Muscle of leg (tissue), 16 donors: ENCODE measurements at places on chromosomes 13 and 19. TPM values are rescaled to one million over a fixed set of nuclear protein-coding genes. Genes with fewer than 3 reads are reported as not detected.
A peak's percentile ranks its signal among the peaks of the same experiment; 100 is the strongest.

- DNase-seq = no peak
Observed at GRCh38 chr19:18293642-18294466, 12.4 kb upstream of the JUND start.

DNA sequence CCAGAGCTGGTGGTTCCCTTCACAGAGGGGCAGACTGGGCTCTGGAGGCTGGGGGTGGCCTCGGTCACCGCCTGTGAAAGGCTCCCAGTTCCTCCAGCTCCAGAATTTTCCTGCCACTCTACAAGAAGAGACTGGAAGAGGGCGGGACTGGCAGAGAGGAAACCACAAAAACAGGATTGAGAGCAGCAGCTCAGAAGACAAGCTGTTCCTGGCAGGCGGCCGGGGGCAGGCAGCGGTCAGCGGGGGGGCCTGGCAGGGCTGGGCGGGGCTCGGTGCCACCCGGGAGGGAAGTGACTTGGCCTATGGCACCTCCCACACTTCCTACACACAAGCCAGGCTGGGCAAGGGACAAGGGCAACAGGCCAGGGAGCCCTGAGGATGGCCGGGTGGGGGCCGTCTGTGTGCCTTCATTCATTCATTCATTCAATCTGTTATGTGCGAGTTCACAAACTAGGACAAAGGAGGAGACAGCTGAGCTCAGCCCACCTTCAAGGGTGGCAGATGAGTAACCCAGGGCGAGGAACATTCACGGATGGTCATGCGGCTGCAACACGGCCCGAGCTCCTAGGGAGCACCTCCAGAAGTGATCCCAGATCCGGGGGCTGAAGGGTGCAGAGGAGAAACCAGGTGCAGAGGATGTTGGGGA, 16.9 kb upstream of the BTBD2 start:
- peak; percentile 92 for DNase-seq

- no peak for DNase-seq
Observed at GRCh38 chr13:59865398-59865797, 298.3 kb downstream of the DIAPH3 start.

DNA sequence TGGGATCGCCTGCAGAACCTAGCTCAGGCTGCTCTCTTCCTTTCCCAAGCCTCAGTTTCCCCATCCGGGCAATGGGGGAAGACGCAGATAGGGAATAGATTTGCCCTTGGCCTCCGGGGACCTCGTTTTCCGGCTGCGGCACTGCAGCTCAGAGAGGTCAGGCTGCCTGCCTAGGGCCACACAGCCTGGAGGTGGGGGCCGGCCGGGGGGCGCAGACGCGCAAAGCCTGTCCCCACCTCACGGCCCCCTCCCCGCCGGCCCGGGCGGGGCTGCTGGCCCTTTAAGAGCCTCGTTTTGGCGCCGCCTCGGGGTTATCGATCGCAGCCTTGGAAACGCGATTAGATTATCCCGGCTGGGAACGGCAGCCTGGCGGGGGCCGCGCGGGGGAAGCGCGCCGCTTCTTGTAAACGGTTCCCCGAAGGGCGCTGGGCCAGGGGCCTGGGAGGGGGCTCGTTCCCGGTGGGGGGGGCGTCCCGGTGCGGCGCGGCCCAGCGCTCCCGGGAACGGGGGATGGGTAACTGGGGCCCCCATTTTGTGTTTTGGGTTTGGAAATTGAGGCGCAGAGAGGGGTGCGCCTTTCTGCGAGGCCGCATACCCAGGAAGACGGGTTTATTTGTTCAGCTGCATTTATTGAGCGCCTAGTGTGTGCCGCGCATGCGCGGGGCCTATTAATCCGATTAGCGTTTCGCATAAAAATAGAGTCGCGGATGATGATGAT, 23.4 kb upstream of the TCF3 start:
- no peak for DNase-seq

- DNase-seq = no peak
Observed at GRCh38 chr13:58908019-58908679, 1255.6 kb downstream of the DIAPH3 start.

DNA sequence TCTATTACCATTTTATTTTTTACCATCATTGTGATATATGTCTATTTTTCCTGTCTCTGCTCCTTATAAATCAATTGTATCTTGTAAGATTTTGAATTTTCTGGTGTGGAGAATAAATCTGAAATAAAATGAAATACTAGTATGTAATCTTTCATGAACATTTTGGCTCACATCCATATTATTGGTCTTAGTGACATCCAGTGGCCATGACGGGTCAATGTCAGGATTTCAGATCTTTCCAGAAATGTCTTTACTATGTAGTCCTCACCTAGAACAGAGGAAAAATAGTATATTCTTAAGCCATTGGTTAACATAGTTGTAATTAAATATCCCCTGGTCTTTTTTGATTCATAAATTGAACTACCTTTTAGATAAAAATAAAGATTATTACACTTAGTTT, 109.8 kb upstream of the GPC6 start:
- DNase-seq = no peak

Gene ADGRE2
- 0.31 TPM for total RNA-seq

Gene CLDND2
- total RNA-seq = 0.44 TPM
